Iris pigment epithelial cell (primary cell): ENCODE measurements at places on chromosomes 3 and 15.
A peak's percentile ranks its signal among the peaks of the same experiment; 100 is the strongest.

- DNase-seq, result no peak
These were observed 6.0 kb downstream of the UBE2E2 start for GRCh38 chr3:23209103-23209502.

DNA sequence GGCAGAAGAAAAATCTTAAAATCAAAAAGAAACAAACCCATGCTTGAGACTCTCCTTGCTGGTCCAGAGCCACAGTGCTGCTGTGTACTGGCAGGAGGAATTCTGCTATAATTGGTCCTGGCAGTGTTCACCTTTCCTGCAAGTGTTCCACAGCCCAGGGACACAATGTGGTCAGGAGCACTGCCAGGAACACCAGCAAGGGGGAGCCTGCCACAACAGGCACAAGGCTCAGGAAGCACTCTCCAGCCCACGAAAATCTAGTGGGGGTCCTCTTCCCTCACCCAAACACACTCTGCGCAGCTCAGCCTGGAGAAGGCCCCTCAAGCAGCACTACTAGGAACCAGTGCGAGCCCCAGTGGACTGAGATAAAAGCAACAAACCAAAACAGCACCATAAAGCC, 92.9 kb downstream of the UBE3A start:
- DNase-seq, result peak; percentile 54

DNA sequence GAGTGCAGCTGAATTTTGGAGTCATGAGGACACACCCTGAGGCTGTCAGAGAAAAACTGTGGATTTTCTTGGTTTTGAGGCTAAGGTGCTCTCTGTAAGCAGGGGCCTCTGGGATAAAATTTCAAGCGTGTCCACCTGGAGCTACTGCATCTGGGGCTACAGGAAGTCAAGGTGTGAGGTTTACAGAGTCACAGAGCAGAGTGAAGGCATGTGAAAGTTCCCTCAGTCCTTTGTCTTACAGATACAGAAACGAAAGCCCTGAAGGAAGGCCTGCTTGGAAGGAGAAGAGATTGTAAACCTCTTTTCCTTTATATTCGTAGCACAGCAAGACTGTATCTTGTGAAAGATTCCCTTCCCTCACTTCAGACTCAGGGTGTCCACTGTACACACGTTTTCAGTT, 138.6 kb downstream of the OPA1 start:
- DNase-seq, result no peak

DNA sequence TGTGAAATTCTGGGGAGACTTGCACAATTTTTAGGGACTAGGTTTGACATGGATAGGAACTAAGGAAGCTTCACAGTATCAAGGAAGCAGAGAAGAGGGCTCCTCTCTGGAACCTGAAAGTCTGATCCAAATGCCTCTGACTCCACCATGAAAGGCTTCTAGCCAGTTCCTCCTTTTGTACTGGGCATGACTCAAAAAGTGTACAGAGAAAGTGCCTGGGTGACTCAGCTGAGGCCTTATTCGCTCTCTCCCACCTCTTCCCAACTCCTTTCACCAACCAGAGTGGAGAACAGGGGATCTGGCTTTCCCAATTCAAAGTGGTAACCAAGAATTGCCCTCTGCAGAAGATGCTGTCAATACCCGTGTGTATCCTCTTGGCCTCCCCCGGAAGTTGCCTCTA, 342.9 kb upstream of the PROK2 start:
- DNase-seq, result peak; percentile 25

- DNase-seq, result peak; percentile 86
These were observed 52.4 kb upstream of the CMSS1 start for GRCh38 chr3:99765042-99765942.

DNA sequence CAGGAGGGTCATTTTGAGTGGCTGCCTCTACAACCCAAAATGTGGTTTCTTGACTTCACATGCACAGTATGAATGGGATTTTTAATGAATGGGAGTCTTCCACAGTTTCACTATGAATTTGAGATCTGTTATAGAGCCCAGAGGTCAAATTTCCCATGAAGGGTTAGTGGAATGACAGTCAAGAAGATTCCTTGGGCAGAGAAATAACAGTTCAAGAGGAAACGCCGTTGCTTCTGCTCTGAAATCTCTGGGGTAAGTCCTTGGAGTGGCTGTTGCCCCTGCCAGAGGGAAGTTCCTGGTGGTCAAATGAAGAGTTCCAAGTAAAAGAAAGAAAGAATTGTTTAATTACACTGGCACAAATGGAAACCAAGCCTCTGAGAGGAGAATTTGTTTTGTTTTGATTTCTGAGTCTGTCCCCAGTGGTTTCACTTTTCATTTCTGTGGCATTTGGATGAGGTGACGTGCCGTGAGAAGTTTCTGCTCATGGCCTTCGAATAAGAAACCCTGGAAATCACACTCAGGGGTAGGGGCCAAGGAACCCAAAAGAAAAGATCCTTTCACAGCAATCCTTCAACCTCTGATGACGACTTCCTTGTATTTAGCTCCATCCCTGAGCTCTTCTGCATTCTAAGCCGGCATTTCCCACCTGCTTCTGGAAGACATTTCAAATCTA, 77.5 kb upstream of the IL12A start:
- no peak for DNase-seq

- no peak for DNase-seq
These were observed 40.3 kb downstream of the SPSB4 start for GRCh38 chr3:141091426-141091825.

- peak; percentile 18 for DNase-seq
These were observed 54.3 kb upstream of the FGD5 start for GRCh38 chr3:14764331-14765059.

GRCh38 chr15:55992769-55993110, 672 bp downstream of the NEDD4 start:
- peak; percentile 84 for DNase-seq

DNA sequence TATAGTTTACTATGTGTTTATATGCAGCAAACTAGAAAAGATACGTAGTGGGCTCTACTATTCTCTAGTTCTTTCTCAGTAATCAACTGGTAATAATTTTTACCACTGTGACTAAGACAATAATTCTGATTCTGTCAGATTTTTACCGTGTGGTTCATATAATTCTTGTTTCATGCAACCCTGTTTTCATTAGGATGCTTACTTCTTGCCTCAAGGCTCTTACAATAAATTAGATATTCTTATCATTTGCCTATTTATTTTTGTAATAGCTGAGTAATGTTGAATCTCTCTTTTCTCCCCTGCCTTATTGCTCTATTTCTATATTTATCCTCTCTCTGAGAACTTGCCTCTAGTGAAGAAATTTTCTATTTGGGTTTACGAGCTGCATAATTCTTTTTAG, 524.7 kb downstream of the NAALADL2 start:
- no peak for DNase-seq

DNA sequence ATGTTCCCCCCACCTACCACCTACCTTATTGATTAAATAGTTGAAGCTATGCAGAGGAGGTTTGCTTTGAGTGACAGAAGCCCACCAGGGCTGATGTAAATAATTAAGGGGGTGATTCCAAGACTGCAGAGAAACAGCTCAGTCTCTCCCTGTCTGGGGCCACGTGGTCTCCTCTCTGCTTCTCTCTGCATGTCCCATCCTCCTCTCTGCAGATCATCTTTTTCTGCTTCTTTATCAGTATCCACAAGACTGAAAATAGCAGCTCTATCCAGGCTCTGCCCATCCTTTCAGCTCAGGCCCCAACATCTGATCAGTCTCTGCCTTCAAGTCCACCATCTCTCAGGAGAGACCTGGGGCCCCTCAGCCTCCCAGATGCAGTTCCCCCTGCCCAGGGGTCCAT, 110.8 kb downstream of the ANP32A start:
- DNase-seq, result no peak

DNA sequence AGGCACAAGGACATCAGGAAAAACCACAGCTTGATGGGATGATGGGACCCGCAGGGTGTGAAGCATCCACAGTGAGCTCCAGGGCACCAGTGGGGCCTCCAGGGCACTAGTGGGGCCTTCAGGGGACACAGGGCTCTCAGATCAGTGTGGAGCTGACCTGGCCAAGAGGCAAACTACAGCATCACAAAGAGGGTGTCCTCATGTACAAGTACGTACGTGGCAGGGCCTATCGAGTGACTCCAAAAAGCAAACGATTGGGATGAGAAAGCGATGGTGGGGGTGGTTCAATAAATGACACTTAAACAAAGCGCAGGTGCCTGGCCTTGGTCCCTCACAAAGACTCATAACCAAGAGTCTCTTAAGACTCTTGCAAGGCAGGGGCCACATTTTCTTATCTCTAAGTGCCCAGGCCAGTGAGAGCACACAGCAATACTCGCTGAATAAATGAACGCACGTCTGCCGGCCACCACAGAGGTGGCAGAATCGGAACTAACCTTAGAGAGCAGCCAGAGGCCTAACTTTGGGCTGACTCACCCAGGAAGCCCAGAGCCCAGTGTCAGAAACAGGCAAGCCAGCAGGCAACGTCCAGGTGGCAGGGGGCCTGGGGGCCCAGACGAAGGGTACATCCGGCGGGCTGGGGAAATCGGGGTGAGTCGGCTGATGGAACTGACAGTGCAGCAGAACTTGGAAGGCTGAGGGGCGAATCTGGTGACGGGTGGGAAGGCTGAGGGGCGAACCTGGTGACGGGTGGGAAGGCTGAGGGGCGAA, 8.7 kb downstream of the PCSK6 start:
- DNase-seq, result no peak

- no peak for DNase-seq
These were observed 279.2 kb downstream of the PDCD6IP start for GRCh38 chr3:34077417-34078195.

- no peak for DNase-seq
These were observed 735 bp downstream of the CAMK1 start for GRCh38 chr3:9769012-9769411.

DNA sequence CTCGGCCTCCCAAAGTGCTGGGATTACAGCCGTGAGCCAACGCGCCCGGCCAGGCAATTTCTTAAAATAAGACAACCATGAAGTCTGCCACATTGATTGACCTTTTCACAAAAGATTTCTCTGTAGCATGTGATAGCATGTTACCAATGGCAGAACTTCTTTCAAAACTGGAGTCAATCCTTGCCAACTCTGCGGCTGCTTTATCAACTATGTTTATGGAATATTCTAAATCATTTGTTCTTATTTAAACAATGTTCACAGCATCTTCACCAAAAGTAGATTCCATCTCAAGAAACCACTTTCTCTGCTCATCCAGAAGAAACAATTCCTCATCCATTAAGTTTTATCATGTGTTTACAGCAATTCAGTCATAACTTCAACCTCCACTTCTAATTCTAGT, 9.4 kb downstream of the UBR1 start:
- DNase-seq, result no peak

DNA sequence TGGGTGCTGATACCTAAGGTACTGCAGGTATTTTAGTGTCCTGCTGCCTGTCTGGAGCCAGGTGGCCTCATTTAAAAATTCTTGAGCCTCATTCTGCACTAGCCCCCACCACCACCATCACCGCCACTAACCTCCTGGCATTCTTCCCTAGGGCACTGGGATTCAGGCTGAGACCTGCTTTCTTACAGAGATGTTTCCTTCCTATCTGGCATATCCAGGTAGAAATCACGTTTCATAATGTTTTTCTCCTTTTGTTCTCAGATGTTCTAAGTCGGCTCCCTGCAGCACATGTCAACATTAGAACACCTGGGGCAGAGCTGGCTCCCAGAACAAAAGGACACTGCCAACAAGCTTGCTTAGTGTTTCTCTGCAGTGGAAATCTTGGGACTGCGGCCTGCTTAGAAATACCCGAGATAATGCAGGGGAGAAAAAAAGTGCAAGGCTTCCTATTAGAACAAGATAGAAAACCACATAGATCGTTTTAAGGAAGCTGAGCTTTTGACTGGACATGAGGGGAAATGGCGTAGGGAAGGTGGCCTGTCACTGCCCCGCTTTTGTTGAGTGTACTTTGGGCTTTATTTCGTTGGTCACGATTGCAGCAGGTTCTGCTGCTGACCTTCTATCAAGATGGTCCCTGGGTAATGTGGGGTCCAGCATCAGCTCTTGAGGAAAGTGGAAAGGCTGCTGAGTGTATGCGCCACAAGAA, 59.6 kb upstream of the PPARG start:
- no peak for DNase-seq

DNA sequence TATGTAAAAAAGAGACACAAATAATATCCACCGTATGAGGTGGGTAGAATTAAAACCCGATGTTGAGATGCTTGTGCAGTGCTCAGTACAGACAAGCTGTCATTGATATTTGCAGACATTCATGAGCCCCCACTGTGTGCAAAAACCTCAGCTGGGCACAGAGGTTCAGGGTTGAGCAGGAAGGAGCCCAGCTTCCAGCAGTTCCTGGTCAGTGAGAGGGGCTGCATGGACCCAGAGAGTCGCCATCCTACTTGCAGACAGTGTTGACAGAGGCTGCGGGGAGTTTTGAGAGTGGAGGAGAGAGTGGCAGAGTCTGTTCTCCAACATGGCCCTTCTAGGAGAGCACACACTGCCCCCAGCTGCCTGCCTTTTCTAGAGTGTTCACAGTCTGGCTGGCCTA, 6.1 kb upstream of the LTF start:
- DNase-seq, result no peak

GRCh38 chr3:131733086-131733841, 230.5 kb upstream of the MRPL3 start:
- DNase-seq, result no peak

GRCh38 chr3:26472345-26472744, 150.2 kb upstream of the LRRC3B start:
- no peak for DNase-seq

DNA sequence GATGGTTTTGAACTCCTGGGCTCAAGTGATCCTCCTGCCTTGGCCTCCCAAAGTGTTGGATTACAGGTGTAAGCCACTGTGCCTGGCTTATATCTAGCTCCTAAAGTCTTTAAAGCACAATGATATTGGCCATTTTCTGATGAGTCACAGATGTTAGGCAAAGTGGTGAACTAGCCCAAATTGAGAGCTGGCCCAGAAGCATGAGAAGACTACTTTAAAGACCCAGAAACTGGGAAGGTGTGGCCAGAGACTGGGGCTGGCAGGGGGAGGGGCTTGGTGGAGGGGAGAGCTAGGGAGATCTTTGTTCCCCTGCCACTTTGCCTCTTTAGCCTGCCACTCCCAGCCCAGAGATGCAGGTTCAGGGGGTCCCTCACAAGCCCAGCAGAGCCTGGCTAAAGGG, 21.6 kb downstream of the CHRNA3 start:
- DNase-seq, result no peak

- peak; percentile 24 for DNase-seq
These were observed 1.7 kb downstream of the PKM start for GRCh38 chr15:72229076-72229946.

GRCh38 chr3:194672876-194673275, 885 bp upstream of the LSG1 start:
- DNase-seq, result no peak

DNA sequence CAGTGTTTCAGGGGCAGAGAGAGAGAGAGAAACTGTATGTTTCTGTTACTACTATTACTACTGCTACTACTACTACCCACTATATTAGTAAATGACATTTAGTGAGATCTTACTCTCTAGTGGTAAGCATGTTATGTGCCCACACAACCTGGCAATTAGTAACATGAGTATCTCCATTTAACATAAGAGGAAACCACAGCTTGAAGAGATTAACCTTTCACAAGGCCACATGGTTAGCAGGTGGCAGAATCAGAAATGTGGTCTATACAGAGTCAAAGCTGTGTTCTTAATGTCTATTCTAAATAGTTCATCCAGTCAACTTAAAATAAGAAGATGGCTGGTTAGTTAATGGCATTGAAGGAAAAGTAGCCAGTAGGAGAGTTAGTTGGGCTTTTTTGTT, 961.6 kb downstream of the MCTP2 start:
- no peak for DNase-seq
